NCI-H2029 (cell line): ENCODE measurements at places on chromosomes 4 and X.

DNA sequence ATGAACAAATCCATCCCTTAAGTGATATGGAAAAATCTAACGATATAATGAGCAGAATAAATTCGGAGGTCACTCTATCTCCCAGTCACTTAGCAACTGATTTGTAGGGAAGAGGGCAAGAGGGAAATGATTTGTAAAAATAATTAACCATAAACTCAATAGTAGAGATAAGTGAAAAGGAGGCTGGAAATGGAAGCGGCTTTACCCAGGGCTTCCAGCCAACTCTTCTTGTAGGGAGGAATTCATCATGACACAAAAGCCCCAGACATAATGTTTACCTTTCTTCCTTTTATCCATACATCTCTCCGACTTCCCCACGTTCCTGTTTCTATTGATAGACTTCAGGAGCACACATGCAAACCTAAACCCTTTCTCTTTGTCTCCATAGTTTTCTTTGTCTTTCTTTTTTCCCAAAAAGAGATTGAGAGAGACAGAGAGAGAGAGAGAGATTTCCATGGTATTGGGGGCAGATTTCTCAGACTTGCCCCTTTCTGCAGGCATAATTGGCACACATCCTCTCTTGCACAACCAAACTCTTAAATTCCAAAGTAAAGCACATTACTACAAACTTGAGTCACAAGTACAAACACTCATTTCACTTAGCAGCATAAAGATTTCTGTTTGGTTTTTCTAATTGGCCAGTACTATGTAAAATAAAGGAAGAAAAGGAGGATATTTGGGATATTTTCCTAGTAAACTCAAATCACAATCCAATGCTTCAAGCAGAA lies 140.9 kb downstream of the MAPK10 start:
- DNase-seq, result no peak

DNA sequence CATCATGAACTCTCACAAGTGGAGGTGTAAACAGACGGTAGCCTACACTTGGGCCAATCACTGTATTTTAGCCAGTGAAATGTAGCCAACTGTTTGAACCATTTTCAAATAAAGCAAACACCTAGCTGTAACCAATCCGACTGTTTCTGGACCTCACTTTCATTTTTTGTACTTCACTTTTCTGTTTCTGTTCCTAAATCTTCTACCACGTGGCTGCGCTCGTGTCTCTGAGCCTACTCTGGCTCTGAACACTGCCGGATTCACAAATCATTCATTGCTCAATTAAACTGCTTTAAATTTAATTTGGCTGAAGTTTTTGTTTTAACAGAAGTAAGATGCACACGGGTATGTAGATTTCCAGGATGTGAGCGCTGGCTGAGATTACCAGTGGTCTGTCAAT lies 319.1 kb downstream of the RAPGEF2 start:
- DNase-seq, result no peak

DNA sequence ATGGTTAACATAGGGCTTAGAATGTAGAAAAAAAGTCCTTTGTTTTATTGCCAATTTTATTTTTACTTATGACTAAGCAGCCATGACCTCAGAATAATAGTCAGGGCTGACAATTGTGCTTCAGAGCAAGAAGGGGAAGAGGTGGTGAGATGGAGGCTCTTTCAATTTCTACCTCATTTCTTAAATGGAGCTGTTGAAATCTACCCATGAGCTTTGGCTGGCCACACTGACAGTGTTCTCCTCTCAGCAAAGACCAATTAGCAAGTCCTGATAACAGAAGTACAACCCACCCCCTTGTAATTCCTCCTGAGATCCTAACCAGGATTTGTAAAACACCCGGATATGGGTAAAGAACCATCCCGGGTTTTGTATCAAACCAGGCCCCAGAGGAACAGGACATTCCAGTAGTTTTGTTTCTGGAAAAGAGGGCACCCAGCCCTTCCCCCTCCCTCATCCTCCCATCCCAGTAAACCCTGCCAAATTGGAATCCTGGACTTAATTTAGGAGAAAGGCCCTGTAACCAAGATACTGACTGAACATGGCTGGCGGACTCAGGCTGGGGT lies at the start of gene HEPH:
Gene HEPH, plus strand, starts transcription at position 399 of the 563 bp plus-strand sequence. CDS start 6,324 bp downstream, outside the sequence.
- no peak for DNase-seq

- DNase-seq, result no peak
These were observed 53.9 kb downstream of the CPZ start for GRCh38 chr4:8646296-8647093.

- no peak for DNase-seq
These were observed 142.0 kb downstream of the AFF1 start for GRCh38 chr4:87076690-87077358.

GRCh38 chr4:110190249-110190648 lies 8.2 kb downstream of the ELOVL6 start:
- DNase-seq, result no peak

DNA sequence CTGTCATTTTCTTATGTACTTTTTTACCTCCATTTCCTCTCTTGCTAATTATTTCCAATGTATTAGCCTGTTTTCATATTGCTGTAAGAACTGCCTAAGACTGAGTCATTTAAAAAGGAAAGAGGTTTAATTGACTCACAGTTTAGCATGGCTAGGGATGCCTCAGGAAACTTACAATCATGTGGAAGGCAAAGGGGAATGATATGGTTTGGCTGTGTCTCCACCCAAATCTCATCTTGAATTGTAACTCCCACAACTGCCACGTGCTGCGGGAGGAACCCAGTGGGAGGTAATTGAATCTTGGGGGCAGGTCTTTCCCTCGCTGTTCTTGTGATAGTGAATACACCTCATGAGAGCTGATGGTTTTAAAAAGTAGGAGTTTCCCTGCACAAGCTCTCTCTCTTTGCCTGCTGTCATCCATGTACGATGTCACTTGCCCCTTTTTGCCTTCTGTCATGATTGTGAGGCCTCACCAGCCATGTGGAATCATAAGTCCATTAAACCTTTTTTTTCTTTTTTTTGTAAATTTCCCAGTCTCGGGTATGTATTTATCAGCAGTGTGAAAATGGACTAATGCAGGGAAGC lies 870.0 kb upstream of the INTU start:
- no peak for DNase-seq

- DNase-seq, result peak; percentile 38
These were observed 521.5 kb downstream of the BCOR start for GRCh38 chrX:39576041-39576872.

- no peak for DNase-seq
These were observed 1.2 kb upstream of the TMEM47 start for GRCh38 chrX:34658326-34658725.

GRCh38 chr4:12499693-12500092 lies 984.4 kb downstream of the RAB28 start:
- peak; percentile 5 for DNase-seq

- DNase-seq, result peak; percentile 13
These were observed 78.7 kb upstream of the DCLK2 start for GRCh38 chr4:149999485-150000074.

GRCh38 chr4:141155586-141155985 lies 22.3 kb upstream of the RNF150 start:
- no peak for DNase-seq

DNA sequence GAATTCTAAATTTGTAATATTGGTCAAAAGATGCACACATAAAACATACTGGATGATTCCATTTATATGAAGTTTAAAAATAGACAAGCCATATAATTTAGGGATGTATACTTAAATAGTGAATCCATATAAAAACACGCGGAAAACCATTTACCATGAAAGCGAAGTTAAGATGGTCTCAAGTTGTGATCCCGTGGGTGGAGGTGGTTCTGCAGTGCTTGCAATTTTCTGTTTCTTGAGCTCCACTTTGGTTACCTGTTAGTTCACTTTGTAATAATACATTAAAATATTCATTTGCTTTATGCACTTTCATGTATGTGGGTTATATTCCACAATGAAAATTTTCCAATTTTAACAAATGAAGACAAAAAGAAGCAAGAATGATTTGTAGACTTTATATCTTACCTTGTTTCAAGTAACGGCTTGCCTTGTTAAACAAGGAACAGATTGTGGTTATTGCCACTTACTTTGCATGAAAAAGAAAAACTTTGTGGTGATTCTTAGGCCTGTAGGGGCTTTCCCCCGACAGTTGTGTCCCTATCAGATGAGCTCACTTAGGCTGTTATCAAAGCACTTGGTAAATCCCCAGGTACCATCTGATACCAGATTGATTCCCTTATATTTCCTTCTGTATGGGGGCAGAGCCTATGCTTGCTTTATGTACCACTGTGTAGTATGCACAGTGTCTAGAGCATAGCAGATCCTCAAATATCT lies 12.2 kb downstream of the UCP1 start:
- no peak for DNase-seq
